Glutamatergic neuron (in vitro differentiated cells): ENCODE measurements at places on chromosomes 1 and 21. TPM values are rescaled to one million over a fixed set of nuclear protein-coding genes. Genes with fewer than 3 reads are reported as not detected.

GRCh38 chr1:76933847-76934815 lies 66.9 kb downstream of the ST6GALNAC5 start:
- H3K4me3 ChIP-seq = no peak overlapping the region
- no peaks in the 10 kb centered on the region for H3K36me3 ChIP-seq
- no peak overlapping the region for H3K27ac ChIP-seq
- DNase-seq = no peak
- no peaks in the 10 kb centered on the region for H3K27me3 ChIP-seq

GRCh38 chr1:29202053-29202452 lies 20.4 kb upstream of the SRSF4 start:
- no peak for DNase-seq
- peak overlapping the region; percentile 79 for H3K27ac ChIP-seq
- H3K4me1 ChIP-seq = peaks cover 17% of the 10 kb centered on the region
- no peaks in the 10 kb centered on the region for H3K36me3 ChIP-seq
- no peaks in the 10 kb centered on the region for H3K27me3 ChIP-seq

DNA sequence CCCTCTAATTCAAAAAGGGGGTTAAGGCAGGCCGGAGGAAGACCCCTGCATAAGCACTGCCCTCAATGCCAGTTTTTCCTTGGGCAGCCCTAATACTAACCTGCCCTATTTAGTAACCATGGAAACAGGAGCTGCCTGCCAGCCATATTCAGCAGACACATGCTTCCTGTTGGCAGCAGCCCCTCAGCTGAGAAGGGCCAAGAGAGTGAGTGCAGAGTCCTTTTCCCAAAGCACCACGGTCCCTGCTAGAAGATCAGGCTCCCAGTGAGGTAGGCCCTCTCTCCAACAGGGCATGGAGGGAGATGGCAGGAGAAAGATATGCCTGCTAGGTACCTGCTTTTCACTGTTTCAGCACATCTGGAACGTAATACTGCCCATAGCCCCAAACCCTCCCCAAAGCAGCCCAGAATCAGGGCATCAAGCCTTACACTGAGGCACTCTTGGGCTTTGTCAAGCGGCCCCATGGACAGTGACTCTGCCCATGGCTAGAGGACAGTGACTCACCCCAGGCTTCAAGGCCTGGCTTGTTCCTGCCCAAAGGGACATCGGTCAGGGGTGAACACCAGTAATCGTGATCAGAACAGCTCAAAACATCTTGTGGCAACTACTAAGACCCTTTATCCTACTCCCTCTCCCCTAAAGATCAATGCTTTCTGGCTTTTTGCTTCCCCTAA lies 64.5 kb downstream of the BCAR3 start:
- DNase-seq = no peak
- peaks cover 13% of the 10 kb centered on the region for H3K27me3 ChIP-seq
- H3K36me3 ChIP-seq = no peaks in the 10 kb centered on the region
- H3K4me3 ChIP-seq = peak overlapping the region; percentile 73

- H3K4me1 ChIP-seq = no peaks in the 10 kb centered on the region
- no peak overlapping the region for H3K27ac ChIP-seq
- H3K4me3 ChIP-seq = no peak overlapping the region
- H3K36me3 ChIP-seq = no peaks in the 10 kb centered on the region
Observed at GRCh38 chr1:168405906-168406549, 125.4 kb downstream of the TBX19 start.

DNA sequence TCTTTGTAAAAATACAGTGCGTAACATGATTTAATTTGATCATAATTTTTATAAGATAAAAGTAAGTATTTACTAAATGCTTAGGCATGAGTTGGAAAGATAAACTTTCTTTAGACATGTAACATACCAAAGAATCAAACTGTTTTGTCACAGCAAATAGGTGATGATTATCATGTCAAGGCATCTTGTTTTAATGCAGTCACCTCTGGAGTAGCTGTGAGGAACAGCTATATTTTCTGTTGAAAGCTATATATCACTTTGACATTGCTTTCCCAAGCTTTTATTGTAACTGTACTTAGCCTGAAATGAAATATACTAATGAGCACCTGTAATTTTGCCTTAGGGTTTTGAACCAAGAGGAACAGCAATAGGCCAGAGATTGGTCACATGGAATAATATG lies 151.9 kb downstream of the TLR5 start:
- no peaks in the 10 kb centered on the region for H3K36me3 ChIP-seq
- no peaks in the 10 kb centered on the region for H3K4me1 ChIP-seq
- H3K27ac ChIP-seq = no peak overlapping the region
- no peaks in the 10 kb centered on the region for H3K27me3 ChIP-seq
- DNase-seq = no peak
- no peak overlapping the region for H3K4me3 ChIP-seq

GRCh38 chr1:91847851-91848250 lies 38.1 kb downstream of the TGFBR3 start:
- H3K27ac ChIP-seq = no peak overlapping the region
- no peaks in the 10 kb centered on the region for H3K27me3 ChIP-seq
- H3K36me3 ChIP-seq = no peaks in the 10 kb centered on the region
- no peaks in the 10 kb centered on the region for H3K4me1 ChIP-seq
- H3K4me3 ChIP-seq = no peak overlapping the region

- H3K36me3 ChIP-seq = no peaks in the 10 kb centered on the region
- H3K27ac ChIP-seq = no peak overlapping the region
- DNase-seq = no peak
- no peaks in the 10 kb centered on the region for H3K27me3 ChIP-seq
- no peak overlapping the region for H3K4me3 ChIP-seq
Observed at GRCh38 chr1:76023669-76024435, 50.7 kb upstream of the ST6GALNAC3 start.

GRCh38 chr1:168151935-168152334 lies 15.2 kb upstream of the GPR161 start:
- no peak overlapping the region for H3K4me3 ChIP-seq
- no peak overlapping the region for H3K27ac ChIP-seq
- no peaks in the 10 kb centered on the region for H3K4me1 ChIP-seq
- peaks cover 2% of the 10 kb centered on the region for H3K27me3 ChIP-seq

DNA sequence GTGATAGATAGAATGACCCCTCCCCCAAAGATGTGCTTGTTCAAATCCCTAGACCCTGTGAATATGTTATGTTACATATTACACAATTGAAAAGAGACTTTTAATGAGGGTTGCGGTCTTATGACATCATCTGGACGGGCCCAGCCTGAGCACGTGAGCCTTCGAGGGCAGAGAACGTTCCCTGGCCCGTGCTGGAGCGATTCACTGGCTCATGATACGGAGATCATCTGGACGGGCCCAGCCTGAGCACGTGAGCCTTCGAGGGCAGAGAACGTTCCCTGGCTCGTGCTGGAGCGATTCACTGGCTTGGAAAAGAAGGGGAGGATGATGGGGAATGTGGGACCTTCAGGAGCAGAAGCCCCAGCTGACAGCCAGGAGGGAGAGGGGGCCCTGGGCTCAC lies 34.4 kb upstream of the COL18A1 start:
- H3K27me3 ChIP-seq = no peaks in the 10 kb centered on the region
- no peak overlapping the region for H3K4me3 ChIP-seq
- no peaks in the 10 kb centered on the region for H3K36me3 ChIP-seq
- H3K4me1 ChIP-seq = peaks cover 8% of the 10 kb centered on the region
- no peak for DNase-seq

GRCh38 chr1:223037845-223038244 lies 105.2 kb downstream of the TLR5 start:
- no peak overlapping the region for H3K27ac ChIP-seq
- no peaks in the 10 kb centered on the region for H3K27me3 ChIP-seq
- H3K4me1 ChIP-seq = peaks cover 7% of the 10 kb centered on the region
- no peak for DNase-seq

DNA sequence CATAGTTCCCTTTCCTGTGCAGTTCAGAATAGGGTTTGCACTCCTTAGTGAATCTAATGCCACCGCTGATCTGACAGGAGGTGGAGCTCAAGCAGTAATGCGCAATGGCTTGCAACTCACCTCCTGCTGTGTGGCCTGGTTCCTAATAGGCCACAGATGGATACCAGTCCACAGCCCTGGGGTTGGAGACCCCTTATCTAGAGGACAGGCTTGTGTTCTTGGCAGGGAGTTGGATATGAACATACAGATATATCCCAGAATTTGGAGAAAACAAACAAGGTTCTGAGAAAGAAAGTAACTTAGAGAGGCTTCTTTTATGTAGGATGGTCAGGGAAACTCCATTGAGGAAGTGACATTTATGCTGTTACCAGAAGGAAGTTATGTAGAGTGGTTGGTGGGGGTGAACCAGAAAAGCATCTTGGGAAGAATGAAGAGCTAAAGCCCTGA lies 5.1 kb upstream of the PTPRC start:
- H3K27me3 ChIP-seq = no peaks in the 10 kb centered on the region
- H3K36me3 ChIP-seq = no peaks in the 10 kb centered on the region
- no peak for DNase-seq
- no peaks in the 10 kb centered on the region for H3K4me1 ChIP-seq
- H3K27ac ChIP-seq = no peak overlapping the region

DNA sequence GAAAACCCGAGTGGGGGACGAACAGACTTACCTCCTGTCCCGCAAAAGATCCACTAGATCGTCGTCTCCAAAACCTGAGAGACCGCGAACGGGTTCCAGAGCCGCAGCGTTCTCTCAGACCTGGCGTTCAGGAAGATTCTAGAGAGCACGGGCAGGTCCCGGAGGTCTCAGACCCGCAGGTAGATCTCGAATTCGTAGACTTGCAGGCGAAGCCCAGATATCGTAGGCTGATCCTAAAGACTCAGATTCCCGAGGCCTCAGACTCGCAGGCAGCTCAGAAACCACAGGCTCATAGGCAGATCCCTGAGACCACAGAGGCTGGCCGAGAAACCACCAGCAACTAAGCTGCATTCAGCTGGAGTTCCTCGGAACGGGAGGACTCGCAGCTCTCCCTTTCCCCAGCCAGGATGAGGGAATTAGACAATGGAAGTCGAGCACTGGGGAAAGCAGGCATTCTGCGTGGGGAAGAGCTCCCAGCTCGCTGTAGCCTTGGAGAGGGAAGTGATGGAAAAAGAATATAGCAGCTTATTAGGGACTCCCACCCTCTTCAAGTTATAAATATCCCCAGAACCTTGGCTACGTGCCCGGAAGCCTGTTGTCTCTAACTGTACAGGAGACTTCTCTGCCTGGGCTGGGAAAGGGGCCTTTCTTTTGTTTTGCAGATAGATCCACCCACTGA lies at the start of gene ZNF436:
Gene ZNF436, minus strand, starts transcription at position 502 of the 679 bp plus-strand sequence. CDS start 1,831 bp downstream, outside the sequence.
- H3K4me3 ChIP-seq = peak within 1 kb of the TSS; percentile 96
- H3K4me1 ChIP-seq = peaks cover 21% of the 10 kb centered on the region
- H3K36me3 ChIP-seq = peaks cover 32% of the 10 kb centered on the region
- H3K27ac ChIP-seq = peak within 1 kb of the TSS; percentile 98
- peaks cover 10% of the 10 kb centered on the region for H3K27me3 ChIP-seq

- no peak overlapping the region for H3K27ac ChIP-seq
- H3K4me1 ChIP-seq = peaks cover 14% of the 10 kb centered on the region
- H3K27me3 ChIP-seq = peaks cover 10% of the 10 kb centered on the region
- no peaks in the 10 kb centered on the region for H3K36me3 ChIP-seq
- no peak overlapping the region for H3K4me3 ChIP-seq
- no peak for DNase-seq
Observed at GRCh38 chr1:202159534-202160371, 649 bp downstream of the PTPN7 start.

GRCh38 chr1:109933856-109934711 lies 23.4 kb downstream of the CSF1 start:
- H3K4me1 ChIP-seq = peaks cover 2% of the 10 kb centered on the region
- no peak overlapping the region for H3K4me3 ChIP-seq
- H3K27me3 ChIP-seq = peaks cover 4% of the 10 kb centered on the region
- H3K27ac ChIP-seq = no peak overlapping the region
- H3K36me3 ChIP-seq = peaks cover 5% of the 10 kb centered on the region

DNA sequence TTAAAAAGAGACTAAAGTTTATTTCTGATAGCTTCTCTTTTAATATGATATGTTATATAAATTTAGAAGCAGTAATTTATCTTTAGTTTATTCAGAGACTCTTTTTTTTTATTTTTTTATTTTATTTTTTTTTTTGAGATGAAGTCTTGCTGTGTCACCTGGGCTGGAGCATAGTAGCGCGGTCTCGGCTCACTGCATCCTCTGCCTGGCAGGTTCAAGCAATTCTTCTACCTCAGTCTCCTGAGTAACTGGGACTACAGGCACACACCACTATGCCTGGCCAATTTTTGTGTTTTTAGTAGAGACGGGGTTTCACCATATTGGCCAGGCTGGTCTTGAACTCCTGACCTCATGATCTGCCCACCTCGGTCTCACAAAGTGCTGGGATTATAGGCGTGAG lies 89.6 kb downstream of the DISP1 start:
- DNase-seq = no peak
- H3K4me1 ChIP-seq = peaks cover 8% of the 10 kb centered on the region
- no peaks in the 10 kb centered on the region for H3K27me3 ChIP-seq
- H3K36me3 ChIP-seq = no peaks in the 10 kb centered on the region
- H3K27ac ChIP-seq = no peak overlapping the region

GRCh38 chr1:179066471-179066870 lies 15.4 kb upstream of the TOR3A start:
- DNase-seq = no peak
- H3K4me1 ChIP-seq = no peaks in the 10 kb centered on the region
- H3K36me3 ChIP-seq = peaks cover 4% of the 10 kb centered on the region
- no peak overlapping the region for H3K4me3 ChIP-seq
- H3K27ac ChIP-seq = no peak overlapping the region
- H3K27me3 ChIP-seq = peaks cover 2% of the 10 kb centered on the region

GRCh38 chr1:75338616-75339483 lies 204.7 kb downstream of the LHX8 start:
- no peak overlapping the region for H3K27ac ChIP-seq
- H3K36me3 ChIP-seq = no peaks in the 10 kb centered on the region
- H3K27me3 ChIP-seq = peaks cover 2% of the 10 kb centered on the region
- H3K4me1 ChIP-seq = peaks cover 9% of the 10 kb centered on the region
- no peak for DNase-seq

GRCh38 chr1:10646347-10646861 lies 150.0 kb downstream of the CASZ1 start:
- no peak overlapping the region for H3K4me3 ChIP-seq
- no peaks in the 10 kb centered on the region for H3K36me3 ChIP-seq
- peaks cover 7% of the 10 kb centered on the region for H3K4me1 ChIP-seq
- no peak overlapping the region for H3K27ac ChIP-seq
- H3K27me3 ChIP-seq = no peaks in the 10 kb centered on the region
- DNase-seq = no peak

- H3K36me3 ChIP-seq = no peaks in the 10 kb centered on the region
- peaks cover 28% of the 10 kb centered on the region for H3K4me1 ChIP-seq
- H3K27ac ChIP-seq = peak overlapping the region; percentile 86
- peaks cover 6% of the 10 kb centered on the region for H3K27me3 ChIP-seq
Observed at GRCh38 chr1:212928323-212929291, 21.7 kb upstream of the VASH2 start.

GRCh38 chr1:44366371-44366975 lies 11.4 kb upstream of the ERI3 start:
- H3K27me3 ChIP-seq = peaks cover 6% of the 10 kb centered on the region
- no peak overlapping the region for H3K4me3 ChIP-seq
- H3K36me3 ChIP-seq = no peaks in the 10 kb centered on the region

- DNase-seq = peak; percentile 51
- peak overlapping the region; percentile 71 for H3K4me3 ChIP-seq
- peaks cover 21% of the 10 kb centered on the region for H3K27me3 ChIP-seq
Observed at GRCh38 chr1:1778663-1779319, 521 bp upstream of the NADK start.

FUCA1 gene
- total RNA-seq = 8.8 TPM

GSTM1 gene
- total RNA-seq = not detected

NCAM2 gene
- 4.3 TPM for total RNA-seq

MYBPHL gene
- total RNA-seq = 0.64 TPM

PLPPR4 gene
- total RNA-seq = 0.29 TPM

FBLIM1 gene
- total RNA-seq = 29.9 TPM

EFNA3 gene
- total RNA-seq = 14.6 TPM

PAFAH2 gene
- total RNA-seq = 6.3 TPM

ORC1 gene
- 3.4 TPM for total RNA-seq

GNG12 gene
- 1.3 TPM for total RNA-seq

NBPF6 gene
- total RNA-seq = not detected

PADI6 gene
- not detected for total RNA-seq
